ENCODE measurements at places on chromosomes 7 and 10.
A peak's percentile ranks its signal among the peaks of the same experiment; 100 is the strongest.

- DNase-seq = no peak
Measured at GRCh38 chr7:22238354-22239311, 118.3 kb downstream of the RAPGEF5 start.

GRCh38 chr7:39219869-39220268, 242.2 kb downstream of the POU6F2 start:
- no peak for DNase-seq

- no peak for DNase-seq
Measured at GRCh38 chr10:124568339-124568738, 106.7 kb downstream of the LHPP start.

DNA sequence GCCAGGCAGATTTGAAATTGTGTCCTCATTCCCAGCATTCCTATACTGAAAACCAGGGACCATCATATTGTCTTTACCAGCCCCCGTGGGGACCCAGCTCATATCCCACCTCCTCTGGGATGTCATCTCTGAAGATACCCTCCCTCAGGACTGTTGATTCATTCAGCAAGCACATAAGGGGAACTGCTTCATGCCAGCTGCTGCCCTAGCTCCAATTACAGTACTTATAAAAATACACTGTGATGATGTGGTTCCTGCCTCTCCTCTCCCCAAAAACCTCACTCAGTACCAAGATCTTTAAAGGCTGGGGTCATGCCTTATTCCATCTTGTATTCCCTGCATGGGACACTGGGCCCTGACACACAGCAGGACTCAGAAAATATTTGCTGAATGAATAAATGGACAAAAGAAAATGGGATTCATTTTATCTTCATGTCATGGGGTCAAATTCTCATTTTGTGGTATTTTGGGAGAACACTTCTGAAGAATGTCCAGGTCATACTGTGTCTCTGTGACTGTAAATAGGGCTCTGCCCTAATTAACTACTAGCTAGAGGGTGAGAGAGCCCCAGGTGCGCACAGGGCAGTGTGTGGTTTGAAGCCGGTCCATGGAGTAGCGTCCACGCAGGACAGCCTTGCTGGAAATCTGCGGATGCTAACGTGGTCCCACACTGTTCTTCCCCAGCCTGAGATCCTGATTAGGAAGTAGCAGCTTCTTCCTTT, 29.0 kb upstream of the DAGLB start:
- DNase-seq = no peak

GRCh38 chr7:47837826-47838225, 110.4 kb downstream of the PKD1L1 start:
- no peak for DNase-seq

GRCh38 chr7:130144312-130145171, 60.7 kb downstream of the TMEM209 start:
- DNase-seq = no peak

- DNase-seq = peak; percentile 53
Measured at GRCh38 chr10:75000748-75001321, 110.6 kb upstream of the SAMD8 start.

DNA sequence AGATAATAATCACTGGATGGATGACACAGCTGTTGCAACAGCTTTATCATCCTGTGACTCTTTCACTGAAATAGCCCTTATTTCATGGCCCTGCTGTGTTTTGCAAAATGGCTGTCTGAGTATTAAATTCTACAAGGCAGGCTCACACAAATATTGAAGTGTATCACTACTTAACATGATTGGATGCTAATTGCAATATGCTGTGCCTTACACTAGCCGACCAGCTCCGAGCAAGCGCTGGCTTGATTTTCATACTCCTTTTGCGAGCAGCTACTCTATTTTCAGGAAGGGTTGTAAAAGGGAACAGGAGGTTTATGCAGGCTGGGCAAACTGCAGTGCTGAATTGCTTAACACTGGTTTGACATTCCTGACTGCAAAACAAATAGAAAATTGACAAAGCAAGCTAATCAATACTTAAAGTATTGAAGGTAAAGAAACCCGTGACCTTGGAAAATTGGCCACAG, 121.6 kb downstream of the CACNB2 start:
- no peak for DNase-seq

DNA sequence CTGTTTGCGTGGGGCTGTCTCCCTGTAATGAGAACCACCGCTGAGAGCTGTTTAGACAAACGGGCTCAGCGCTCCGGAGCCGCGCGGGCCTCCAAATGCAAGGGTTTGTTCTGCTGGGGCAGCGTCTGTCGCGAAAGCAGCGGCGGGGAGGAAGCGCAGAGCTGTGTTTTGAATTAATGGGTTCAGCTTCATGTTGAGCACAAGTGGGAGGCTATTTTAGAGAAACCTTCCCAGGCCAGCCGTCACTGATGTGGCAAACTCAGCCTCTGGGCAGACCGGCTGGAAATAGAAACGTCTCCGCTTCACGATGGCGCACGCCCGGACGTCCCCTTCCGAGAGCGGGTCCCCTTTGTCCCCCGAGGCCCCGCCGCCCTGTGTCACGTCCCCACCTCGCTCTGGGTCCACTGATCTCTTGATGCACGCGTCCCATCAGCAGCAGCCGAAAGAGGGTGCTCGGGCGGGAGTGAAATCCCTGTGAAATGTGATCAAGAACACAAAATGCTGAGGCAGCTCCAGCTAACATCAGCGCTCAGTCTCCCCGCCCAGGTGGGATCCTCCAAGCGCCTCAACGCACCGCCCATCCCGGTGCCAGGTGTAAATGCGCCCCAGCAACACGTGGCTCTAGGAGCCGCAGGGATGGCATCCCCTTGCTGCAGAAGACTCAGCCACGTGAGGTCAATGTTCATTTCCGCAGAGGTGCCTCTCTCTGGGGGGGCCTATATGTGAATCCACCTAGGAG, 44.9 kb downstream of the BAMBI start:
- DNase-seq = no peak

GRCh38 chr10:6567884-6568283, 12.2 kb downstream of the PRKCQ start:
- DNase-seq = no peak

- DNase-seq = no peak
Measured at GRCh38 chr7:121620953-121621606, 225.0 kb upstream of the FAM3C start.

DNA sequence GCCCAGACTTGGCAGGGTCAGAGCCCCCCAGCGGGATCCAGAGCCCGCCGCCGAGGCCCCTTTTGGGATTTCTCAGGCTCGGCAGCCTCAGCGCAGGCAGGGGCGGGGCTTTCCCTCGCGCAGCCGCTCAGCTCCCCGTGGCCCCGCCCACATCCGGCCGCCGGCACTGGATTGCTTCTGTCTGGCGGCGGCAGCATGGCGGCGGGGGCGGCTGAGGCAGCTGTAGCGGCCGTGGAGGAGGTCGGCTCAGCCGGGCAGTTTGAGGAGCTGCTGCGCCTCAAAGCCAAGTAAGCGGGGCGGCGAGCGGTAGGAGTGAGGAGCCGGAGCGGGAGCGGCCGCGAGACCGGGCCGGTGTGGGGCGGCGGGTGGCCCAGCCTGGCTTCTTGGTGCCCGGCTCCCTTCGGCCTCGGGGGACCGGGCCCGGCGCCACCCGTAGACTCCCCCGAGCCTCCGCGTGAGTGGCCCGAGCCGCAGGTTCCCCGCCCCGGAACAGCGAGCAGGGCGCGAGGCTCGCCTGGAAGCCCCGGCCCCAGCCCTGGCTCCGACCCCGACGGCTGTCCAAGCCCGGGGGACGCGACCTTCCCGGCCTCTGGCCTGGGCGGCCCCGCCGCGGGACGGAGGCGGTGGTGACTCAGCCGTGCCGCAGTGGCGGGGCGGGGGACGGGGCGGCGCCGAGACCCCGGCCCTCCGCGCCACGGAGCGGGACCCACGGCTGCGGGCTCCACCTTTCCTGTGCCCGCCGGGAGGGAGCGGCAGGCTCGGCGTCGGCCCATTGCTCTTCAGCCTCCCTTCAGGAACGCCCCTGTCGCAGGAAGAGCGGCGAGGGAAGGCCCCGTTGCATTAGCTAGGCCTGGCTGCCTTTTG, at the start of gene GLRX3:
Gene GLRX3 (plus strand): TSS at position 166 of the 864 bp plus-strand sequence. CDS start 30 bp downstream, at position 196.
- peak; percentile 93 for DNase-seq

- no peak for DNase-seq
Measured at GRCh38 chr10:126969310-126969709, 64.1 kb downstream of the DOCK1 start.

DNA sequence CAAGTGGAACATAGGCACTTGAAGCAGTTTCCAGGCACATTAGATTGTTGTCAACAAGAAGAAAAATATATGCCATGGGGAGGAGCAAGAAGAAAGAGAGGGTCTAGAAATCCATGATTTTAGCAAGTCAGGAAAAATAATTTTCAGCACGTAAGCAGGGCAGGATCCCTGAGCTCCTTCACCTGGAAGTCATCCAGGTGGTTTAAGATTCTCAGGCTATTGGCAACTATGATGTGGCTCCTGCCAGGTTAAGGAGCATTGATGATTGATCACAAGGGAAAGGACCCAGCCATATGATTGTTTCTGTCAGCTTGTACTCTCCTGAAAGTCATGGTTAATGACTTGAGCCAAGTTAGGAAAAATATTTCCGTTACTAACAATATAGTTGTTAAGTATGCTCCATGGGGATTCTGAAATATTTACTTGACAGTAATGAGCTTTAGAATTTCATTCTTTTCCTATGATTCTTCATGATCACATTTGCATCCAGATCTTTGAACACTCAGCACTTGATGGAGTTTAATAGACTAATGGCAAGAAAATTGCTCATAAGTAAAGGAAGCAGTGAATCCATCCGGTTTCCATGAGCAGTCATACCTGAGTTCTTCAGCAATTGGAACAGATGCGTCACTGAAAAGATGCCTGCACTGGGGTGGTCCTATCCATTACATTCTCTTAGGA, 209.1 kb downstream of the BICC1 start:
- DNase-seq = no peak

DNA sequence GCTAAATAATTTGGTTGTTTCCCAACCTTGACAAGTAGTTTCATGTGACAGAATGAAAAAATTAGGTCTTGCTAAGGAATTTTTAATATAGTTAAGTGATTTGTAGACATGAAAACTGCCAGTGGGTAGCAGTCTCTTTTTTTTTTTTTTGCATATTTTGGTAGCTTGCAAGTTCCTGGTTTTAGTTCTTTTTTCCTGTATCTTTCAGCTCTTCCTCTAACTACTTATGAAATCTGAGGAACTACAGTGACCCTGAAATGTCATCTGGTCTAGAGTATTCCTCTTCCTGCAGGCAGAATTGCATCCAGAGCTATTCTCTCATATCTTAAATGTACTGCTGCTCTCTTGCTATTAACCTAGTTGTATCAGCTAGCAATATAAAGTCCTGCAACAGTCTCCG, 160.4 kb downstream of the HDAC9 start:
- no peak for DNase-seq

- peak; percentile 40 for DNase-seq
Measured at GRCh38 chr10:28679581-28680357, 2.4 kb downstream of the BAMBI start.

DNA sequence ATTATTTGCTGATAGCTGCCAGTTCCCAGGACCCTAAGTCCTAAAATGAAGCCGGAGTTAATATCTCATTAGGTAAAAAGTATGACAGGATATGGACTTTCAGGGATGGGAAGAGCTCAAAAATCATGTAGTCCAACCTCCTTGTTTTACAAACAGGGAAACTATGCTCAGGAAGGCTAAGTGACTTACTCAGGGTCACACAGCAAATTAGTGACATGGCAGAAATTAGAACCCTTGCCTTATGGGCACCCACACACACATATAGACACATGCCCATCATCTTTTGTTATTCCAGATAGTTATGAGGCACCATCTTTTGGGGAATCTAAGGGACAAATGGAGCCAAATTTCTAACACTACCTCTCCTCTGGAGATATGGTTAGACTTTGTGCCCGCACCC, 91.2 kb upstream of the ARID5B start:
- no peak for DNase-seq

- DNase-seq = no peak
Measured at GRCh38 chr10:88092973-88093372, 229.5 kb downstream of the PTEN start.

DNA sequence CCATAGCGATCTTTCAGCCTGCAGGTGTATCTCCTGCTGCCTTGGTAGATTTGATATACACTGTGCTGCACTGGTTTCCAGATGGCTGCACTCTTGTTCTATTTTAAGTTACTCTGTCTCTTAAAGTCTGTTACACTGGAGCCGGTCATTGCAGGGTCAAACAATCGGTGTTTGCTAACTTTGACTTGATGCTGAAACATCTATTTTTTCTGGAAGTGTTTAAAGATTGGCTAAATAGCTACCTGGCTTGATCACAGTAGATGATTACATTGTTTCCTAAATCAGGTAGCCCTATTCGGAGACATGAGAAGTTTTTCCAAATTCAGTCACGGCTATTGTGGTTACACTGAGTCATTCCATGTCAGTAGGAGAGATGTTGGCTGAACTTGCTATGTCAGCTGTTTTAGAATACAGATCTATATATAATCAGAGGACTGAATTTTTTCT, 574.8 kb downstream of the ETV1 start:
- DNase-seq = no peak

GRCh38 chr10:77244746-77245145, 392.9 kb downstream of the KCNMA1 start:
- DNase-seq = no peak

DNA sequence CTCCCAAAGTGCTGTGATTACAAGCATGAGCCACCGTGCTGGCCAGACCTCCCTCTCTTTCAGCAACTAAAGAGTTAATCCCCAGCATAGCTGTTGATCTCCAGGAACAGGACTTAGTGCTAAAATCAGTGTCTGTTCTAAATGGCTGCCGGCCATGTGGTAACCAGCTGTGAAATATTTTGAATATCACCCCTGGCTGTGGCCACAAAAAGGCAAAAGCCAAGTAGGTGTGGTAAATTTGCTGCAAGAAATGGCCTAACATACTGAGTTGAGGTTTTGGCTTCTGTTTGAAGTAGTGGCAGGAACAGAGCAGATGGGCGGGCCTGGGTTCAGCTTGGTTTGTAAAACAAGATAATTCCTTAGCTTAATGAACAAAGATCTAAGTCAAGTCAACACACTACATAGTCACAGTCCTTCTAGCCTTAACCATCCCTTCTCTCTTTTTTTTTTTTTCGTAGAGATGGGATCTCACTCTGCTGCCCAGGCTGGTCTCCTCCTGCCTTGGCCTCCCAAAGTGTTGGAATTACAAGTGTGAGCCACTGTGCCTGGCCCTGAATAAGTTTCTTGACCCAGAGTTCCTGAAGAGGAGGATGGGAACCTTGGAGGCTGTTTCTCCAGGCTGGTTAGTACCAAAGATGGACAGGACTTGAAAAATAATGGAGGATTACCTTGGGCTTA, 22.7 kb upstream of the AGFG2 start:
- no peak for DNase-seq
